Stimulated activated CD8-positive, alpha-beta memory T cell treated with anti-CD3 and anti-CD28 coated beads, Interleukin-15, amount 100 ng/mL, for 48 hours (primary cell): ENCODE measurements at places on chromosomes 7 and 10.

GRCh38 chr7:143285470-143285778 lies 666 bp downstream of the TMEM139 start:
- DNase-seq, result no peak

- DNase-seq, result no peak
Observed at GRCh38 chr7:92749327-92749755, 87.0 kb downstream of the CDK6 start.

- DNase-seq, result no peak
Observed at GRCh38 chr7:106597014-106597413, 63.9 kb downstream of the CCDC71L start.

- no peak for DNase-seq
Observed at GRCh38 chr10:80878330-80878729, 340.6 kb downstream of the SH2D4B start.
